ENCODE measurements at places on chromosomes 4 and X.
A peak's percentile ranks its signal among the peaks of the same experiment; 100 is the strongest.

DNA sequence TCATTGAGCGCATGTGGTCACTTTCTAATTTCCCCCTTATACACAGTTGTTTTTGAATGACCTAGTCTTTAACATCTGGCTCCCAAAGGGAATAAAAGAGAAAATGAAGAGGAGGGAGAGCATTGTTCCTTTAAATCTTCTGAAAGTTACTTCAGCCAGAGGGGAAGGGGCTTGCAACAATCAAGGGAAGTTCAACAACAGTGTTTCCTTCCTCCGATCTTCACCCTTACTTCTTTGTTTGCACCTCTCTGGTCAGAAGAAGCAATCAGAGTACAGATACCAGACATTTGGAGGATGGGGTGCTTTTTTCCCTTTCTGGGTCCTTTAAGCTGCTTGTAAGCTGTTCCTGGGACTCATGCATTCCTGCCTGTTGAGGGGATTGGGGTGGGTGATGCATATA, 125.4 kb downstream of the TBC1D19 start:
- no peak for DNase-seq

GRCh38 chrX:47366041-47366722, 4.2 kb upstream of the ZNF157 start:
- DNase-seq: peak; percentile 84

DNA sequence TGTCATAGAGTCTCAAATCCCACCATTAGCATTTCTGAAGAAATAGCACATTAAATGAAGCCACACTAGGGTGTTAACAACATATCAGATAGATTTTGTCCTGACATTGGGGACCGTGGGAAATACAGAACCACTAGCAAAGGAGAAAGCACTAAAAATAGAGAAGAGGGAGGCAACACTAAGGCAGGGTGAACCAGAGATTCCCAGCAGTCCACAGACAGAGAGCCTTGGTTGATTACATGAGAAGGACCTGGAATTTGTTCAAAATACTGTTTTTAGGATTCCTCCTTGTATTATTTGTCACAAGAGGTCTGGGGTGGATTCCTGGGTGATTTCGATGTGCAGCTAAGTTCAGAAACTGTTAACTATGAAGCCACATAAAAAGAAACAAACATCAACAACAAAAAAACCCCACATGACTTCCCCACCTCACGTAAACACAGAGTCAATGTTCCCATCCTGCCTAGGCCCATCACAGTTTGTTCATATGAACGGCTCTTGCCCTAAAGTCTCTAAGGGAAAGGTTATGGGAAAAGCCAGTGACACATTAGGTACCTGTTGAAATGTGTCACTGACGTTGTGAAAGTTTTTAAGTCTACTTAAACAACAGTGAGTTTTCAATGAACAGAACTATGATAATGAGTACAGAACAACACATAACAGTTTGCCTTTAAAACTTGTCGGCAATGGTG, 23.6 kb upstream of the GRSF1 start:
- DNase-seq: no peak

- no peak for DNase-seq
Observed at GRCh38 chr4:1755297-1755696, 34.0 kb downstream of the TACC3 start.

DNA sequence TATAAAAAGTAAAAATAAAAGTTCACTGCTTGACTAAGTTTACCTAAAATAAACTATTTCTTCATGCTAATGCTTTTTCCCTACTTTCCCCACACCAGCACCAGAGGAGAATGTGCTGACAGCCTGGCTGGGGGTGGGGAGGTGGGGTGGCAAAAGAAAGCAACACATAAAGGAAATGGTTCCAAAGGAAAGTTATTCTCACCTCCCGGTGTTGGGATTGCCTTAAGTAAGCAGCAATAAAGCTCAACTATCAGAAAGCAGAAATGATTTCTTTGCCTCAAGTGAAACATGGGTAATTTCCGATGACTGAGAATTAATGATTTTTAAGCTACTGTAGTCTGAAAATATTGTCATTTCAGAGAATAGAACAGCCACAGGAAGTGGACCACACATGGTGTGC, 84.5 kb upstream of the DKK2 start:
- DNase-seq: no peak

- peak; percentile 71 for DNase-seq
Observed at GRCh38 chrX:2627272-2627867, 63.7 kb upstream of the CD99 start.
